ENCODE measurements at places on chromosomes 12 and 14.
A peak's percentile ranks its signal among the peaks of the same experiment; 100 is the strongest.

GRCh38 chr12:116466536-116466935 is 92.6 kb upstream of the MAP1LC3B2 start:
- no peak for DNase-seq

GRCh38 chr12:123071099-123071800 is 79.6 kb downstream of the PITPNM2 start:
- DNase-seq = peak; percentile 86

DNA sequence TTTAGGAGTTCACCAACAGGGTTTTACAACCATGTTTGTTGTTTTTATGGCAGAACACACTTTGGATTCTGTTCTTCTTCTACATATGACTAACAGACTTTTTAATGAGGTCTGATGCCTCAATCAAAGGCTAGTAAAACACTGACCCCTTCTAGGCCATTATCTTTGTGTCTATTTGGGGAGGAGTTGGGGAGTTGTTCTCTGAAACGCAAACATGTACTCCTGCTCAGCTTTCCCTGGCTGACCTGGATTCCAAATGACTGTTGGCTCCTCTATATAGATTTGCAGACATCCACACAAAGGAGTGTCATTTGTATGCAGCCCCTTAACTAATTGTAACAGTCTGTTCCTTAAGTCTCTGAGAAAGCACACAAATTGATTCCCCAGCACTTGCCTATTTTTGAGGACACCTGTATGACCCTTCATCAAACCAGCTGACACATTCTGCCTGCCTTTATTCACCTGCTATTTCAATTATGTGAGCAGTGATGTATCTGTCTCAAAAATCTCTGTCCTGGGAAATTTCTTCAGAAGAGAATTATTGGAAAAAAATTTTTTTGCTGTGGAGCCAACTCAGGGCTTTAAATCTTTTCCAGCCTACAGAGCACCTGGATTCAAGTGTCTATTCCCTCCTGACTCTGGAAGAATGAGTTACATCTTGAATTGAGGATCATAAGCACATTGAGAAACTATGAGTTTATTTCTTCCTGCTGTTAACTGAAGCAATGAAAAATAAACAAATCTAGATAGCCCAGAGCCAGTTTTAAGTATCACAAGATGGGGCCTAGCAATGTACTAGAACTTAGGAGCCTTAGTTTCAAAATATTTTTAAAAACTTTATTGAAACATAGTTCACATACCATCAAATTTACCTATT is 417.2 kb downstream of the RAD51B start:
- DNase-seq = peak; percentile 84

DNA sequence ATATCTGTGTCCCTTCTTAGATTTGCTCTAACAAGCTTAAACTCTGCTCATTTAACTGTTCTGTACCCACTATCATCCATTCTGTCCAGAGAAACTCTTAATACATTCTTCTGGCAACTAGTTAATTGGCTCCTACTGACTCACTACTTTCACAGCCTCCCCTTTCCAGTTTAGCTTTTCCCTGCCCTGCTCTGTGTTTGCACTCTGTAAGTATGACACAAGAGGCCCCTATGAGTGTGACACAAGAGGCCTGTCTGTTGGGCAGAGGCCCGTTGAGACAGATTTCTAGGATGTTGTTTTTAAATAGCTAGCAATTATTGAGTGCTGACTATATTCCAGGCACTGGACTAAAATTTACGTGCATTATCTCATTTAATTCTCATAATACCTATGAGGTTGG is 246.0 kb upstream of the DAAM1 start:
- DNase-seq = no peak

GRCh38 chr12:12398026-12398859 is 41.4 kb downstream of the BORCS5 start:
- peak; percentile 83 for DNase-seq

DNA sequence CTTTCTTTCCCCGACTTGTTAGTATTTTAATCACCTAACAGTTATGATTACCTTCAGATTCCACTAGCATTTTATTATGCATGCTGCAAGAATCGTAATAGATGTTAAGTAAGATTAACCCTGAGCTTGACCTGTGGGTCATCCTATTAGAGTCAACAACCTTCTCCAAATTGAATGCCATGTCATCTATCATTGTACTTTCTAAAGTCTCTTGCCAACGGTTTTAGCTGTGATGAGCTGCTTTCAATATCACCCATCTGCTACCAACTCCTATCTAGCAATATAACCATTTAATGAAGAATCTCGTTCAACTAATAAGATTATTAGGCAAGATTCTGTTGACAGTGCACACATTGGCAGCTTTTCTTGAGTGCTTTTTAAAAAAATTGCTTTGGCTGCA is 33.7 kb downstream of the DACT1 start:
- DNase-seq = no peak
